ENCODE measurements at places on chromosomes 13 and 19. TPM values are rescaled to one million over a fixed set of nuclear protein-coding genes. Genes with fewer than 3 reads are reported as not detected.

The ADGRE3 gene
- total RNA-seq: not detected

The LATS2 gene
- total RNA-seq: 30.3 TPM

The RNF126 gene
- 18.9 TPM for total RNA-seq

DNA sequence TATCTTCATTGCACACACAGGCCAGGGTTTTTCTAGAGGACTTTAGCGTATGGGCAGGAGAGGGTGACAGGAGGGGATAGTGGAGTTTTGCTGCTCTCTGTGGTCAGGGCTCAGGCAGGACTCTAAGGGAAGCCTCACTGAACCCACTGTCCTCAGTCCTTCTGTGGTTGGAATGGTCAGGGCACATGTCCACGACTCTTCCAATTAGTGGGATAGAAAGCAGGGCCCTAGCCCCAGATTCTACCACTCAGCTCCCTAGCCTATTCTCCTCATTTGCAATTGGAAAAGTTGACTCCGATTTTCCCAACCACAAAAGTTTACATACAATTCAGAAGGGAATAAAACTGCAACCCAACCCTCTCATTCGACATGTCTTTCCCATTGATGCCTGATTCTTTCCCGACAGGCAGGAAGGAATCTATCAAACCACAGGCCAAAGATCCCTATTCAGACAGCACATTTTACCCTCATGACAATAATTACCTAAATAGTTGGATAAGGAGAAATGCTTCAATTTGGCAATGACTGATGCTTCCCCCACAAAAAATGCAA lies 38.2 kb downstream of the TGDS start:
- no peak for DNase-seq

- peak; percentile 77 for DNase-seq
These were observed 12.7 kb upstream of the HNRNPL start for GRCh38 chr19:38862321-38863059.

- DNase-seq: no peak
These were observed 33.2 kb upstream of the KATNAL1 start for GRCh38 chr13:30340331-30341250.

GRCh38 chr13:112781881-112782361 lies 92.1 kb downstream of the ATP11A start:
- peak; percentile 63 for DNase-seq

DNA sequence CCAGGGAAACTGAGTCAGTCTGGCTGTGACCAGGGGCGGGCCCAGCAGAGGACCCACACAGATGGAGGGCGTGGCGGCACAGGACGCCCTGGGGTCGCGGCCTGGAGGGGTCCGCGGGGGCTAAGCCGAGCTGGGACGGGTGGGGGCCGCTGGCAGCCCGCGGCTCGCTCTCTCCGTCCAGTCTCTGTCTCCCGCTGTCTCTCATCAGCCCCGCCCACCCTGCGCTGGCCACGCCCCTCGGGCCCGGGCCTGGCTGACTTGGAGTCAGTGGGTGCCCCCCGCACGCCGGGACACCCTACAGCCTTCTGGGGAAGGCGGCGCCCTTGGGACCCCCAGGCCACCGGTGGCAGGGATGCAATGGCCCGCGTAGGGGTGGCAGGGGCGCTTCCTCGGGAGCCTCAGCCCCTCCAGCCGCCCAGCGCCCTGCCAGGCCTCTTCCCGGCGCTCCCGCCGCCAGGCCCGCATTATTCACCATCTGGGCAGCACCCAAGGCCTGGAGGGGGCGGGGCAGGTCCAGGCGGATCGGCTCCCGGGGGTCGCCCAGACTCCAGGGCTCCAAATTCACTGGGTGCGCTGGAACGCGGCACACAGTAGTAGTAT lies at the start of gene TBXA2R:
TBXA2R (minus strand) TSS at position 186 of the 600 bp plus-strand sequence. CDS start 6,241 bp downstream, outside the sequence.
- DNase-seq: peak; percentile 63

GRCh38 chr13:77437267-77437666 lies 98.2 kb upstream of the SCEL start:
- DNase-seq: no peak

GRCh38 chr19:17468302-17469091 lies 1.8 kb upstream of the SLC27A1 start:
- DNase-seq: no peak

GRCh38 chr13:21638319-21639282 lies 32.3 kb upstream of the FGF9 start:
- no peak for DNase-seq
